ENCODE measurements at places on chromosomes 7 and 10. TPM values are rescaled to one million over a fixed set of nuclear protein-coding genes. Genes with fewer than 3 reads are reported as not detected.

The SPDYE11 gene
- not detected for polyA plus RNA-seq

The TMEM176B gene
- polyA plus RNA-seq: 0.15 TPM

The ZNF800 gene
- 8.6 TPM for polyA plus RNA-seq

The MMP21 gene
- not detected for polyA plus RNA-seq

The GSTK1 gene
- polyA plus RNA-seq: 354 TPM
